RWPE1 (cell line): ENCODE measurements at places on chromosomes 5 and 9.

- DNase-seq, result no peak
Observed at GRCh38 chr5:72295539-72295938, 24.5 kb downstream of the MRPS27 start.

GRCh38 chr9:129097671-129098306 is 12.8 kb downstream of the CRAT start:
- no peak for DNase-seq

GRCh38 chr5:173699966-173700365 is 83.5 kb upstream of the BOD1 start:
- DNase-seq, result no peak

GRCh38 chr5:126233256-126233655 is 190.0 kb upstream of the GRAMD2B start:
- DNase-seq, result no peak

DNA sequence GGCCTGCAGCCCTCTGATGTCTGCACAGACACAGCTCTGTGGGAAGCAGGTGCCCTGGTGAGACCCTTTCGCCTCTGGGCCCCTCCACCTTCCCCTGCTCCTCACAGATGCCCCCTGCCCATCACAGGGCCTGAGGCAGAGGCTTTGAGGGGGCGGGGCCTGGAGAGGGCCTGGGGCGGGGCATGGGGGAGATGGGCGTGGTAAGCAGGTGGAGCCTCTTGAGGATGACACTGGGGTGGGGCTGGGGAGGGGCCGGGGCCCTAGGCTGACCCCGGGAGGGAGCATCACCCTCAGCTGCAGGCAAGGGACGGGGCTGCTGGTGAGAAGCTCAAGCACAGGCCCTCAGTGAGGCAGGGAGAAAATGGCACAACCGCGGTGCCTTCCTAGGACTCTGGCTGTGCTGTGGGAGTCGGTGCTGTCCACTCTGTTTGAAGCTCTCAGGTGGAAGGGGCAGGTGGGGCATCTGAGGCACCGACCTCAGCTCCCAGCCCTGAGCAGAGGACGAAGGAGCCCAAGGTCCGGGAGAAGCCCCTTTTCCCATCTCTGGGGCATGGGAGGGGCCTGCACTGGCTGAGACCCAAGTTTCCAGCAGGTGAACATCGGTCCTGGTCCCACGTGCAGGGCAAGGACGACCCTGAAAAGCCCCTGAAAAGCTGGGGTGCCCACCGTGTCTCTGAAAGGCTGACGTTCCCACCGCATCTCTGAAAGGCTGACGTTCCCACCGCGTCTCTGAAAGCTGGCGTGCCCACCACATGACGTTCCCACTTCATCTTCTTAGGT is 17.5 kb upstream of the SLC9A3 start:
- no peak for DNase-seq

DNA sequence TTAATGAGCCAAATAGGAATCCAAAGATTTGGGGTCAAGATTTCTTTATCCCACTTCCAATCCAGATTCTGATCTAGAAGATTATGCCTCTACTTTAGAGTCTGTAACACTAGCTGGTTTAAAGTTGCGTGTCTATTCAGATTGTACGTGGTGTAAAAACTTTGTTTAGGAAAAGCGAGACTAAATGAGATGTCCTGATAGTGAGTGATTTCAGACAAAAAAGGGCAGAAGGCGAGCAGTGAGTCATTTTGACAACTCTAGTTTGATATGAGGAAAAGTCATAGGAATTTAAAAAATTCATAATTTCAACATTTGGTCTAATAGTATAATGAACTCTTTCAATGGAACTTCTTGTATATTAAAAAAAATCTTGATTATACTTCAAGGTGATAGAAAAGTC is 119.6 kb upstream of the KLF9 start:
- DNase-seq, result no peak

- no peak for DNase-seq
Observed at GRCh38 chr5:29744618-29745017, 1448.9 kb upstream of the CDH6 start.

- DNase-seq, result no peak
Observed at GRCh38 chr5:179270581-179271427, 74.5 kb downstream of the ADAMTS2 start.

DNA sequence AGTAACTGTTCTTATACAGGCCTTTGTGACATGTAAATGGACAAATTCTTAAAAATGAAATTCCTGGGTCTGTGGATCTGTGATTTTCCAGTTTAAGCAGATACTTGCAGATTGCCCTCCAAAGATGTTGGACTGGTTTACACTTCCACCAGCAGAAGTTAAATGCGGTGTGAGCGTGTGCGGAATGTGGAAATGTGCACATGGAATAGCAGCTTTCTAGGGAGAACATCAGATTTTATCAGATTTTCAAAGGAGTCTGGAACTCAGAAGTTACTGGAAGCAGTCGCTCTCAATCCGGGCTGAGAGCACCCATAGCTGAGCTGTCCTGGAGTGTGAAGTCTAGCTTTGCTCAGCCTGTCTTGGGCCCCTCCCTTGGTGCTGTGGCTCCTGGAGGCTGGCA is 97.4 kb downstream of the PPARGC1B start:
- DNase-seq, result no peak

GRCh38 chr5:109324931-109325330 is 84.8 kb downstream of the PJA2 start:
- no peak for DNase-seq

GRCh38 chr9:93059011-93059714 is 662 bp downstream of the SUSD3 start:
- no peak for DNase-seq

DNA sequence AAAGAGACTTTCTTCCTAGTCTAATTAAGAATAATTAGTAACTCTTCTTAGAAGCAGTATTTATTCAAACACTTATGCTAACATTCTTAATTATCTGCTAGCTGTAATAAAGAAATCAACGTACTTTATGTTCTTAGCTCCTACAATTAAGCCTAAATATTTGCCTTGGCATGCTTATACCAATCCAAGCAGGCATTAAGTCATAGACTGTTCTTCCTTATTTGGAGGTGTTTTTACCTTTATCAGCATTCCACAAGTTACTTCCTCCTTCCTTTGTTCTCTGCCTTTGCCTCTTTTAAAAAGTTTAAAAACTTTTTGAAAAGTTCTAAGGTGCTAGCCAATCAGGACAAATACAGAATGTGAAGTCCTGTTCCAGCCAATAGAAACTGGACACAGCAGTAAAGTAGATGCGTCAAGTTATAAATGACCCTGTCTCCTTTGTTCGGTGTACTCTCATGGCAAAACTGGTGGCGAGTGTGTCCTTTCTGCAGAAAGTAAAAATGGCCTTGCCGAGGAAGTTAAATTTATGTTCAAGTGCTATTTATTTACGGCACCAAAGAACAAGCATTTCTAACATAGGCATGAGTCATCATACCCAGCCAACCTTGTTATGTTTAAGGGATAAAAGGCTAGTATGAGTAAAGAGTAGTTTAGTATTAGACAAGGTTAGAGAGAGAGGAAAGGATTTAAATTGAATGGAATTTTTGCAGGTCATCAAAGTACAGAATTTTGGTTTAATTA is 58.6 kb downstream of the GPBP1 start:
- no peak for DNase-seq

DNA sequence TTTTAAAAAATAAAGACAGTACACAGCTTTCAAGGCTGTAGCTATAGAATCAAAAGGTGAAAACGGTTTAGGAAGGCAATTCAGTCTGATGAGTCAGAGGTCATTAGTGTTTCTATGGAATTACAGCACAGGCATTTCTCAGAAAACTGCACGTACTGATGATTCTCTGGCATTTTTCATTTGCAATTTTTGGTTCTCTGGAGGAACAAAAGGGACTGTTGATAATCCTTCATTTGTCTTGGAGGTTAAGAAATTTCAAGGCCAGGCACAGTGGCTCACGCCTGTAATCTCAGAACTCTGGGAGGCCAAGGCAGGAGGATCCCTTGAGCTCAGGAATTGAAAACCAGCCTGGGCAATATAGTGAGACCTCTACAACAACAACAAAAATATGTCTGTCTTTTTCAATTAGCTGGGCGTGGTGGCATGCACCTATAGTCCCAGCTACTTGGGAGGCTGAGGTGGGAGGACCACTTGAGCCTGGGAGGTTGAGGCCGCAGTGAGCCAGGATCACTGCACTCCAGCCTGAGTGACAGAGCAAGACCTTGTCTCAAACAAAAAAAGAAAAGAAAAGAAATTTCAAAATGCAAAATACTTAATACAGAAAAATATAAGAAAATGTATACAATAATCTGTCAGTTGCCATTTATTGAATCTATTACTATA is 27.3 kb downstream of the NR6A1 start:
- peak; percentile 51 for DNase-seq

GRCh38 chr5:142551338-142552067 is 134.4 kb downstream of the FGF1 start:
- DNase-seq, result no peak

DNA sequence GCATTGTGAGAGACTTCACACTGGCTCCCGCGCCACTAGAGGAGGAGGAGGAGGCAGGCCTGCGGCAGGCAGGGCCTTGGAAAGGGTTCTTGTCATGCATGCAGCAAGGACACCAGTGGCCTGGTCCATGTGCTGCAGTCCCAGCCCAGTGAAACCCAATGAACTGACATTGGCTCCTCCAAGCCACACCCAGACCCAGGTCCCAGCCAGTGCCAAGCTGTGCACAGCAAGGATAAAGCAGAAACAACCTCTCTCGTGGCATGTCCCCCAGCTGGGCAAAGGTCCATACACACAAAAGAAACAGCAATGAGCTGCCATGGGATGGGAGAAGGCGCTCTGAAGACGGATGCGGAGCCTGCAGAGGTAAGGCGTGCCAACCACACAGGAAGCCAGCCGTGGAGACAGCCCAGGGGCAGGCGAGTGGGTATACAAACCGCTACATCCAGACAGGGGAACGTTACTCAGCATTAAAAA is 89.2 kb downstream of the SEMA4D start:
- DNase-seq, result no peak

DNA sequence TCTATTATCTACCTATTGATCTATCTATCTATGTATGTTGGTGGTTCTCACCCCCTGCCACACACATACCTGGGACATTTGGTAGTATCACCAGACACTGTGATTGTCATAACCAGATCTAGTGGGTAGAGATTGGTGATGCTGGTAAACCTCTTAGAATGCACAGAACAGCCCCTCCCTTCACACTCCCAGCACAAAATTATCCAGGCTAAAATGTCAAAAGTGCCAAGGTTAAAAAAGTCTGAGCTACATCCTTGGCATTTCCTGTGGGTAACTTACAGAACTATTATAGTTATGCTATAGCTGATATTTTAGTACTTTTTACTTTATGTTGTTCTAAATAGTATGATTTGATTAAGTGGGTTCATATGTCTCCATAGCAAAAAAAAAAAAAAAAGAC is 151.0 kb downstream of the FER start:
- no peak for DNase-seq

- no peak for DNase-seq
Observed at GRCh38 chr5:71974165-71974564, 133.1 kb upstream of the MAP1B start.
